Activated CD8-positive, alpha-beta T cell treated with anti-CD3 and anti-CD28 coated beads for 36 hours (primary cell): ENCODE measurements at places on chromosomes 5 and 9. TPM values are rescaled to one million over a fixed set of nuclear protein-coding genes. Genes with fewer than 3 reads are reported as not detected.

The ZFP2 gene
- 0.36 TPM for total RNA-seq

The PTGES2 gene
- 40.8 TPM for total RNA-seq

The EPB41L4B gene
- 0.34 TPM for total RNA-seq

The PTPN3 gene
- 1.3 TPM for total RNA-seq

The SPATA31A5 gene
- not detected for total RNA-seq

The ST6GALNAC6 gene
- total RNA-seq: 38.8 TPM

The KCNT1 gene
- total RNA-seq: not detected

The SPINK7 gene
- not detected for total RNA-seq

The DOCK8 gene
- 163 TPM for total RNA-seq

The GABRA6 gene
- not detected for total RNA-seq

The BARHL1 gene
- total RNA-seq: not detected

The GFRA3 gene
- not detected for total RNA-seq

DNA sequence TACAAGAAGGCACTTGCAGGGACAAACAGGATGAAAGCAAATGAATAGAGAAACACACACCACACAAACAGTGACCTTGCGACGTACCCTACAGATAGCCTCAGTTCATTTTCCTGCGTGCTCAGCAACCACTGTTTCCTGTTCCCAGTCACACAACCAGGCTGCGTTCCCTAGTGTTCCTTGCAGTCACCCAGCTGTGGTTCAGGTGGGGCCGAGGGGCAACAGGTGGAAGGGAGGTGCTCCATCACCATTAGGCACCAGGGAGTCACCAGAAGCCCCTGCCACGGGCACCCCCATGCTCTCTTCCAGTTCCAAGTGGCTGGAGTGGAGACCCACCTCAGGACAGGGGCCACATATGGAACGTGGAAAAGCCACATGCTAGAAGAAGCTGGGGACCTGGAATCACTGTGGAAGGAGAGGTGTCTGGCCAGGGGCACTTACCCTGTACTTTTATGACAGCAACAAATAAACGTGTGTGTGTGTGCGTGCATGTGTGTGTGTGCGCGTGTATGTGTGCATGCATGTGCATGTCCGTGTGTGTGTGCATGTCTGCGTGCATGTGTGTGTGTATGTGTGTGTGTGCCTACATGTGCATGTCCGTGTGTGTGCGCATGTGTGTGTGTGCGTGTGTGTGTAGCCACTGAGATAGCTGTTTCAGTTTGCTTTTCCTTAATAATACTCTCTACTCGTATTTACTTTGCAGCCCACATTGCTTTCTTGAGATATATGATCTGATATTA, 18.8 kb upstream of the FCN2 start:
- DNase-seq: no peak

DNA sequence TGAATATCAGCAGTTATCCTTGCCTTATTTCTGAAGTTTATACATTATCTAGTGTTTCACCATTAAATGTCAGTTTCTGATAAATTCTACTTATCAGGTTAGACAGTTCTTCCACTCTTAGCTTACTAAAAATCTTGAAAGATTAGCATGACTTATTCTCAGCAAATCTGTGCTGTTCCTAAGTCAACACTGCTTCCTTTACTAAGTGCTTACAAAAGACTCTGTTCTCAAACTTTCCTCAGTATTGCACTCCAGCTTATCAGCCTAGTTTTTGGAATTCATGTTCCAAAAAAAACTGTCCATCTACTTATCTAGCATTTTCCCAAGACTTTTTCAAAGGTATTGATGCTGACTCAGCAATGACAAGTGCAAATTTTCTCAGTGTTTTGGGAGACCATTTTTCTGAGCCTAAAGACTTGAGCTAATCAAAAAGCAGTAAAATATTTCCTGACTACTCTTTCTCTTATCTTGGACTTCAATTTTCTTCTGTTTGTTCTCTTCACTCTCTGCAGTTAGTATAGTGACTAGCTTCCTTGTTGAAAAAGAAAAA, 61.1 kb upstream of the FRRS1L start:
- no peak for DNase-seq

GRCh38 chr5:113317636-113318035, 117.2 kb downstream of the TSSK1B start:
- DNase-seq: no peak

DNA sequence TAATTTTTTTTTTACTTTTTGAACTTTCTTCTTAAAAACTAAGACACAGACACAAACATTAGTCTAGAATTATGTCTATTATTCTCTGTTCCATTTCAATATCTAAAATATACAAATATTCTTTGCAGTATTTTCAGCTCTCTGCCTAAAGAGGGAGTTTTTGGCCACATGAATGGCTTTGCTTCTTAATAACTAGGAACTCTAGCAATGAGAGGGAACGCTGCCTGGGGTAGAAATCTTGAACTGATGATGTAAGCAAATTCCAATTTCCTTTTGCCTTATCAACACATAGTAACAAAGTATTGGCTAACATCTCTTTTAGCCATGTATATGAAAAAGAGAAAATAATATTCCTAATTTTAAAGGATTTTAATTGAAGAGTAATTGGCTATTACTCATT, 51.9 kb downstream of the SLC25A46 start:
- DNase-seq: no peak

DNA sequence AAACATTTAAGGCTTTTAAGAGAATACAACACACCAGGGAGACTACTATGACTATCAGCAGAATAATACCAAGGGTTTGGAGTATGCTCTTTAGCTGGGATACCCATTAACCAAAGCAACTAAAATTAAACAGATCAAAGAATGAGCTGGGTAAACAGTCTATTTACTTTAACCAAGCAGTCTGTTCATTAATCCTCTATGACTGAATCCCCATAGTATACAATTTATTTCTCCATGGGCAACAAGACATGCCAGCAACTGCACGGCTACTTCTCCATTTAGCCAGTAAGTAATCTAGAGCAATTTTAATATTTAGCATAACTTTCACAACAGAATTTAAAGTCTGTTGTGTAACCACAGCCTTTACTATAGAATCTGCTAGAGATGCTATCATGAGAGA, 77.6 kb downstream of the CDO1 start:
- no peak for DNase-seq

DNA sequence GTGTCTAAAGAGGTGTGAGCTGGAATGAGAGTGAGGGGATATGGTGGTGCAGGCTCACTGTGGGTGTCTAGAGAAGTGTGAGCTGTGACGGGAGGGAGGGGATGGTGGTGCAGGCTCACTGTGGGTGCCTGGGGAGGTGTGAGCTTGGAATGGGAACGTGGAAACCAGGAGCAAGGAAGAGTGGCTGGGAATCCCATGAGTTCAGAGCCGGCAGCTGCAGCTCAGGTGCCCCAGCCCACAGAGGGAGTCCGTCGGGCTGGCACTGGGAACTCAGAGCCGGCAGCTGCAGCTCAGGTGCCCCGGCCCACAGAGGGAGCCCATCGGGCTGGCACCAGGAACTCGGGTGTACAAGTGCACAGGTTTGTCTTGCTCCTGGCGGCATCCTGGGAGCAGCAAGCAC, 45.6 kb downstream of the IRX2 start:
- no peak for DNase-seq

GRCh38 chr9:34628656-34629490, at the start of gene ARID3C:
Gene ARID3C (minus strand): TSS chr9:34629066. CDS start chr9:34628014, 1,052 bp downstream.
- peak; percentile 50 for DNase-seq

DNA sequence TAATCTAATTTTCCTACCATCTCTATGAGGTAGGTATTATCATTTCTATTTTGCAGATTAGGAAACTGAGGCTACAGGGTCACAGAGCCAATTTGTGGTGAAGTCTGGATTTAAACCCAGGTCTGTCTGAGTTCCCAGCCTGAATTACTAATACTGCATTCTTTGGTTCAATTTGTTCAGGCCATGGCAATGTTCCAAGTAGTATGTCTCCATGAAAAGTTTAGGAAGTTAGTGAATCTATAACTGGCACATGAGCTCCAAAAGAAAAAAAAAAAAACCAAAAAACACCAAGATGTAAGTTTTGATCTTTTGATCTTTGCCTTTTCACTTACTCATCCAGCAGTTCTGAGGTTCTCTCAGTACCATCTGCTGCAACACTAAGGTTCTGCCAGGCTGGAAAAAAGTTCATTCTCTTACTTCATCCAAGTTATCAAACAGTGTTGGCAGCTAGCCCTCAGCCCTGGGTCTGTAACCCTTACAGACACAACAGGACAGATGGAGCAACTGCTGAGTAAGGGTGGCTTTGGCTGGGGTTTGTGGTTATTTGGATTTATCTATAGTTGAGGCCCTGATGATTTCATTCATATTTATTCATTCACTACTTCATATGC, 4.4 kb upstream of the TMEM268 start:
- no peak for DNase-seq

DNA sequence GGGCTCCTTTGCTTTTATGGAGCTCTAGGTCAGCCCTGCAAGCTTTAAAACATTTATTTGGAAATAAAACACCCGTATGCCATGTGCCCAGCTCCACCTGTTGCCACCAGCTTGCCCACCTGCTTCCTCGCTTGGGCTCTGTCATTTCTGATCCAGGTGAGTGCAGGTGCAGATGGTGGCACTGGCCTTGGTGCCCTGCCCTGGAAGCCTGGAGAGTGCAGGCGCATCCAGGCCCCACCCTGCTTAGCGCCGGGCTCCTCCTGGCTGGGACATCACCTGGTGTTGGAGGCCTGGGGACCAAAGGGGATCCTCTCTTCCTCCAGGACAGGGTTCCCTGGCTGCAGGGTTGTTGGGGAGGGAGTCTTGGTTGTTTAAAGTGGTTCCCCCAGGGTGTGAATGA, 35.8 kb downstream of the WNK2 start:
- DNase-seq: no peak

DNA sequence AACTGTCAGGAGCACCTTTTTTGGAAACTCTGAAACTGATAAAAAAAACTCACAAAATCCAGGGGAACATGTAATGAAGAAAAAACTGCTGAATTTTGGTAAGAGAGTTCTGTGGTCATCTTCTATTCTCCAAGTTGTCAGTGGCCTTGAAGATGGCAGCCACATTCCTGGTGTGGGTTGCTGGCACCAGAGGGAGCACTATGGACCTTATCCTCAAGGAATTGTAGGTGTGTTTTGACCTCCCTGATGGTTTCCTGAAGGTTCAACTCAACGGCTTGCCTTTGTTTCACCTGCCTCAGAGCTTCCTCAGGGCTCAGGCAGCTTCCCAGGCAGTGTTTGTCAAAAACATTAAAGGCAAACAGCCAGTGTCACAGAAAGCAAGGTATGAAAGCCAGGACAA, 2.2 kb upstream of the SLC38A9 start:
- DNase-seq: no peak

- no peak for DNase-seq
These were observed 79.1 kb upstream of the ALDH1B1 start for GRCh38 chr9:38313421-38313820.

- DNase-seq: no peak
These were observed 83.7 kb downstream of the SH3RF2 start for GRCh38 chr5:146020100-146020499.

DNA sequence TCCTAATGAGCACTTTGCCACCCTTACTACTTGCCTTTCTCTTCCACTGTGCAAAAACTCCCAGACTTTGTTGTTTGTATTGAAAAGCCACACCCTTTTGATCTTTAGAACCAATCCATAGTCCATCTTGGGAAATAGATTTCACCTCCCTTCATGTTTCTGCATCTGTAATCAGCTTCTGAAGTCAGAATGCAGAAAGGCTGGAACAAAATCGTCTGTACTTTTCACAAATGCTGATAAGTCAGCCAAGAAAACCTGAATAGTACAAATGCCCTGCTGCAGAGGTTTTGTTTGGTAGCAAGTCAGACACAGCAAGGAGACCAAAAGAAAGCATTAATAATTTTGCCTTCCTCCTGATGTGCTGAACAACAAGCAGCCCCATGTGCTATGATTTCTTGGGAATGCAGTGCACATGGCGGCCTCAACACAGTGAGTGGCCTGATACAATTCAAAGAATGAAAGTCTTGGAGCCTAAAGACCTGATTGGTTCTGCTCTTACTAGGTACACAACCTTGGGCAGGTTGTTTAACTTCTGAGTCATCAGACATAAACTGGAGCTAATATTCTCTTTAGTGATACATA, 59.2 kb upstream of the STK32A start:
- DNase-seq: no peak

DNA sequence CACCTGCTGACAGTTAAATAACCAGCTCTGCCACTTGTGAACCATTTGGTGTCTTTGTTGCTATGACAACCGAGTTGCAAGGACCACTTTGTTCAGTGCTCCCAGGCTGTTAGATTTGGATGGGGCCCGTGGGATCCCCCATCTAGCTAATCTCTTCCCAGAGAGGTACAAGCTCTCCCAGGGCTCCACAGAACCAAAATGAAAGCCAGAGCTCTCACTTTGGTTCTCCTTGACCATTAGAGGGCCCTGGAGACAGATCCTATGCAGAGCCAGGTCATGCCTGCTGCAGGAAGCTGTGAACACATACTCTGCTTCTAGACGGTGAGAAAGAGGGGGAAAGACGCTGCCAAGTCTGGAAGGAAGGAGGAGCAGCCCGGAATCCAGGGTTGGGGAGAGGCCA, 224.6 kb downstream of the GABBR2 start:
- no peak for DNase-seq

DNA sequence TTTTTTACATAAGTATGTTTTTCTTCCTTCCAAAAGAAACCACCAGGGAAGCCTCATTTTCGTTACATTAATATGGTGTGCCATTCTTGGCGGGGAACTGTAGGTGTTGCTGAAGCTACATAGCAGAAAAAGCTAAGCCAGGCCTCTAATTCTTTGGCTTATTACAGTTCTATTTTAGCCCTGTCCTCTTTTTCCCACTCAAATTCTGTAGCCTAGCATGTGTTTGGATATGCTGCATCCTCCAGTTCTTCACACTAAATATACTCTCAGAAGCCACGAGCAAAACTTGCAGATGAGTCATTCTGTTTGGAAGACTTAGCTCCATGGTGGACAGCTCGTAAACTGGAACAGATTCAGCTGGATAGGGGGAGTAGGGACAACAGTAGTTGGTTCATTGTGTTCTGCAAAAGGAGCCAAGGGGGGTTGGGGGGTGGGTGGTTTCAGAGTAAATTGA, 369.4 kb downstream of the TMEM161B start:
- DNase-seq: no peak

GRCh38 chr5:160324886-160325285, 12.5 kb upstream of the CCNJL start:
- no peak for DNase-seq

DNA sequence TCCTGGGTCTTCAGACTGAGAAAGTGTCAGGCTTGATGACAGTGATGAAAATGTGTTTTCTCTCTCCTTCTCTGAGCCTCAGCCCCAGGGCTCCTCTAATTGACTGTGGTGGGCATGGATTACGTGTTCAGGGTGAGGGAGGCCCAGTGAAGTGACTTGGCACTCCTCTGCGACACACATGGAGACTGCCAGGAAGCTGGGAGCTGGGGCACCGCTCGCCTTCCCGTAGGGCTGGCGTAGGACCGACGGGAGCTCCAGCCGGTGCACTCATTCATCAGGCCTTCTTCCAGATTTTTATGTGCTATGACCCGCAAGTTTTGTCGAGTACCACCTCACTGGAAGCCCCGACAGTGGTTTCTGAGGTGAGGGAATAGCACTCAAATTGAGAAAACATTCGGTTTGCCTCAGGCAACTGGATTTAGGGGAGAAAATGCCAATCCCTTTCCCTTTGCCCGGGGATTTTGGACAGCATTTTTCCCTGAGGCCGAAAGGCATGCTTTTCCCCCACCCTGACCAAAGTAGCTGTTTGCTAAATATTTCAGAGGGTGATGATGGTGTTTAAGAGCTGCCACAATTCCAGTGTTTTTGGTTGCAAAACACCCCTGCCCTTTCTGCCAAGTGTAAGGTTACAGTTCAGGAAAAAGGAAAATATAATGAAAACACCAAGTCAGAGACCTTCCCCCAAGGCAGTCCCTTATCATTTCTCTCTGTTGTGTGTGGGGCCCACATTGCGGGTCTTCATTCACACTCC, 83.7 kb downstream of the PCSK5 start:
- DNase-seq: no peak

GRCh38 chr9:109888695-109889094, 108.7 kb downstream of the PALM2AKAP2 start:
- no peak for DNase-seq

- DNase-seq: no peak
These were observed 40.9 kb downstream of the NFIB start for GRCh38 chr9:14272927-14273528.
